ENCODE measurements at places on chromosomes 2 and 18.

DNA sequence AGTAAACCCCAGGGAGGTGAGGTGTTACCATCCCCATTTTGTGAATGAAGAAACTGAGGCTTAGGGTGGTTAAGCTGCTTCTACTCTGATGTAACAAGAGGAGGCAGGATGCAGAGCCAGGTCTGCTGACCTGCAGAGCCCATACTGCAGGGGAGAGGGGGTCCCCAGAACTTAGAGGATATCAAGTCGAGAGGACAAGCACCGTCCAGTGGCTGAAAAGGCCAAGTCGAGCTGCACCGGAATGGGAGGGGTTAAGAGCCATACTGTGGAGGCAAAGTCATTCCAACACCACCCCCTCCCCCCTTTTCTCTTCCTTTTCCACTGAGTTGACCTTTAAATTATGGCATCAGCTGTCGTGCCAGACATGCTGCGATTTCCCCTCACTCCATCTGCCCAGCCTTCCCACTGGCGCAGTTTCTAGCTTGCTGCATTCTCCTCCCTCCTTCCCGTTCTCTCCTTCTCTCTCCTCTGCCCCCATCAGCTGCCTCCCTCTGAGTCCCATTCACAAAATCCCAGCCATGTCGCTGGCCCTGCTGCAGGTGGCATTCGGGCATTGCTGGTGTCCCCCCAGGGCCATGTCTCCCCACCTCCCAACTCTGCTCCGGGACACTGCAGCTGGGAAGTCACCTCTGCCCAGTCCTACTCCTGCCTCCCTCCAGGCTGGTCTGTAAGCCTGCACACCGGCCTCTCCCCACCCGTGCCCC lies 346.9 kb downstream of the DYSF start:
- DNase-seq = no peak

DNA sequence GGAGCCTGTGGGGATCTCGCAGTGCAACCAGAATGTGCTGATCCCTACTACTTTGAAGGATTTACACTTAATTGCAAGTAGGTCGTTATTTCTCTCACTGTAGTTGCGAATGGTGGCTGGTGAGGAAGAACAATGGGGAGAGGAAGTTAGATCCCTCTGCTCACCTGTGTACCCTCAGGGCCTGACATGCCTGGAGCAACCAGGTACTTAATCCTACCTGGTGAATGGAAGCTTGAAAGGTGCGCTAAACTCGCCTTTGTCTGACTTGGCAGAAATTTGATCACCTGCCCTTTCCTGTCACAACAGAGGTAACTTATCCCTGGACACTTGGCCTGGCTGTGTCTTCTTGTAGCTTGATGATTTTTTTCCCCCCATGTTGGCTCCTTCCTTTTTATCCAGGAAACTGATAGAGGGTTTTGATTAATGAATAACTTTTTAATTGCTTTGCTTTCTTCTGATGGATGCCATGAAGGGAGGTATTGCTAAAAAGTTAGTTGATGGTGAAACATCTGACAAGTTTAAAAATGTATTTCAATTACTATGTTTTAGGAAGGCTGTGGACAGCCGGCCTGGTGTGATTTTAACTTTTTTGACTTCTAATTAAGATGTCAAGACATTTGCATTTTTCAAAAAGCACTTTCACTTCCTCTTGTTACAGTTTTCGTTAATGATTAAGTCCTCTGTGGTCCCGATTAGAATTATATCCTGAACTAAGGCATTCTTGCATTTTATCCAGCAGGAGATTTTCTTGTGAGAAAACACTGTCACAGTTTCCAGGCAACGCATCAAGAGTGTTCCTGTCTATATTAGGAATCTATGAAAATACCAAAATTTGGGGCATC lies 9.2 kb downstream of the SGPP2 start:
- no peak for DNase-seq

DNA sequence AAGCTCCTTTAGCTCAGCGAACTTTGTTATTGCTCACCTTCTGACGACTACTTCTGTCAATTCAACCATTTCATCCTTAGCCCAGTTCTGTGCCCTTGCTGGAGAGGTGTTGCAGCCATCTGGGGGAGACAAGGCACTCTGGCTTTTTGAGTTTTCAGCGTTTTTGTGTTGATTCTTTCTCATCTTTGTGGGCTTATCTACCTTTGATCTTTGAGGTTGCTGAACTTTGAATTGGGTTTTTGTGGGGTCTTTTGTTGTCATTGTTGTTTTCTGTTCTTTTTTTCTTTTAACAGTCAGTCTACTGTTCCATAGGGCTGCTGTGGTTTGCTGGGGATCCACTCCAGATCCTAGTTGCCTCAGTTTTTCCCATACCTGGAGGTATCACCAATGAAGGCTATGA lies 57.3 kb downstream of the GTF3C3 start:
- DNase-seq = no peak

GRCh38 chr2:66455490-66455889 lies 20.6 kb downstream of the MEIS1 start:
- DNase-seq = no peak

DNA sequence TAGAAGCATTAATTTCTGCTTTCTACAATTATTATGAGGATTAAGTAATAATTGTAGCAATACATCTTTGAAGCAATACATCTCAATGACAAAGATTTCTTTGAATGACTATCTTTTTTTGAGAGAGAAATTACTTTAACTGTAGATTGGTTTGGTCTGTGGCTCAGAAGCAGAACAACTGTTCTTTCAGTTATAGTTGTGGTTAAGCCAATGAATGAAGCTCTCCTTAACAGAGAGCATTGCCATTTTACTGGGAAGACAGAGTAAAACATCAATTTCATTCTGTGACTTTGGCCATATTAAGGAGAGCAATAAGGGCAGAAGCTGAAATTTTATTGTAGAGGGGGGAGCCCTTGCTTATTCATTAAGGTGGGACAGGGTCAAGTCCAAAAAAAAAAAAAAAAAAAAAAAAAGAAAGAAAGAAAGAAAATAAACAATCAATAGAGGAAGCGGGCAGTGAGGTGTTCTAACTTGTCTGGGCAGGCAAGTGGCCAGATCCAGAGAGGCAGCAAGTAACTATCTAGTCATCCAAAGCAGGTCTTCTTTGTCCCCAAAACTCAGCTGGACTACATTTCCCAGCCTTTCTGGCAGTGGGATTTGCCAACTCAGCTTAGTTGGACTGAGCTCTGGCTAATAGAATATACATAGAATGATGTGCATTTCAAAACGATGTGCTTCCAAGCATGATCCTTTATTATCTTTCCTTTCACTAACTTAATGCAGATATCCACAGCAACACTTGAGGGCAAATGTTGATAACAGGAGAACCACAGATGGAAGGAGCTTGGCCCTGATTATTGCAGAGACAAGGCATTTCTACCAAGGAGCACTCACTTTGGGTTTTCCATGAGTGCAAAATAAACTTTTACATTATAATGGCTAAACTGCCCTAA lies 462.7 kb upstream of the CDH20 start:
- no peak for DNase-seq

DNA sequence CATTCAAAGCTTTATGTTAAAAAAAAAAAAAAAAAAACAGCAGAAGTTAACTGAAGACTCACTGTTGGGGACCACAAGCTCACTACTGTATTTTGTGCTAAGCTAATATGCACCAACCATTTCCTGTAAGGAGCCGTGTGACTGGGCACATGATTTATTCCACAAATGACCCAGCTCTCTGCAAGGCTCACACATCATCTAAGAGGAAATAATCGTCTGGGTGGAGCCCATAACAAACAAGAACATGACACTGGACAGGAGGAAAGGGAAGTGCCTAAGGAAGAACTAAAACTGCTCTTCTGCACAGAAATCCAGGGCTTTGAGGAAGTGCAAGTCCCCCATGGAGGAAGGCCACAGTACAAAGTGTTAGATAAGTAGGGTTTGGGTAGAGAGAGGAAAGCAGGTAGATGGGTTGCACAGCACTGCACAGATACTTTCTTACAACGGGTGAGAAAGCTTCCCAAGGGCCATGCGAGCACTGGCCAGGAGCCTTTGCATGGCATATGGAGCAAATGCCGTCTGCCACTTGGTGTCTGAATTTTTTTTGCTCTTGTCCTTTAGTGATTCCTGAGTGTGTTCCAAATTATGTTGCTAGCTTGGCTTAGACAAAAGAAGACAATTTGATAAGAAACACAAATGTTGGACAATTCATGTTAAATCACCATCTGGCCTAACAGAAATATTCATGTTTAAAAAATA lies 24.4 kb downstream of the NFE2L2 start:
- DNase-seq = peak; percentile 44

- DNase-seq = no peak
Observed at GRCh38 chr2:174334781-174335251, at the start of gene SP9. Gene SP9 (plus strand): TSS chr2:174334954. CDS start chr2:174335093, 139 bp downstream.

- no peak for DNase-seq
Observed at GRCh38 chr18:13003466-13003896, 12.3 kb downstream of the CEP192 start.

GRCh38 chr18:58953627-58954026 lies 89.0 kb downstream of the ZNF532 start:
- no peak for DNase-seq

- DNase-seq = no peak
Observed at GRCh38 chr2:113850687-113851086, 39.2 kb upstream of the ACTR3 start.

DNA sequence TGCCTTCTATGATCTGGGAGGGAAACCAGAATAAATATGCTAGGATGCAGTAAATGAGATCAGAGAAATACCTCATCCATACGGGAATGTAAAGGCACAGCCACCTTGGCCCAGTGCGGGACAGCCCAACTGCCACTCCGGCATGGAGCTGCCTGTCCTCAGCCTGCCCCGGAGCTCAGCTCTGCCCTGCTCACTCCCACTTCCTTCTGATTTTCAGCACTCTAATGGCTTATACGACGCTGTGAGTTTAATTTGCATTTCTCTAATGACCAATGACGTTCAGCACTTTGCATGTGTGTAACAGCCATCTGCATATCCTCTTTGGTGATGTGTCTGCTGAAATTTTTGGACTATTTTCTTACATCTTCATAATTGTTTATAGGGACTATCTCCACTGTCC lies 172.5 kb upstream of the RAB6C start:
- DNase-seq = no peak

DNA sequence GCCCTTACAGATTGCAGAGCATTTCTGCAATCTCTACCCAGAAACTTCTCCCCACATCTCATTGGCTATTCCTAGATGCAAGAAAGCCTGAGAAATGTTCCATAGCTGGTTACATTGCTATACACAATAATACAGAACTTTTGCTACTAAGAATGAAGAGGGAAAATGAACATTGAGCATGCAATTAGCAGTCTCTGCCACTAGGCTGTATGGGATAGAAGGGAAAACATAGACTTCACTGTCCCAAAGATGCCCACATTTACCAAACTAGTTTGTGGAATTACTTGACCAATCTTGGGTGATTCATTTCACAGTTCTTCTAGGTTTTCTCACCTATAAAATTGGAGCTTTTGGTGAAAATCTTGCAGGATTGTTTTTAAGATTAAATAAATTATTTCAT lies 265.7 kb upstream of the NT5C1B start:
- DNase-seq = no peak

GRCh38 chr2:11683476-11683875 lies 13.5 kb upstream of the NTSR2 start:
- DNase-seq = no peak

- no peak for DNase-seq
Observed at GRCh38 chr2:85019121-85019520, 48.2 kb downstream of the KCMF1 start.

- DNase-seq = no peak
Observed at GRCh38 chr18:31192086-31192776, 29.6 kb upstream of the DSC1 start.

GRCh38 chr18:63613420-63613819 lies 26.3 kb downstream of the SERPINB13 start:
- no peak for DNase-seq

DNA sequence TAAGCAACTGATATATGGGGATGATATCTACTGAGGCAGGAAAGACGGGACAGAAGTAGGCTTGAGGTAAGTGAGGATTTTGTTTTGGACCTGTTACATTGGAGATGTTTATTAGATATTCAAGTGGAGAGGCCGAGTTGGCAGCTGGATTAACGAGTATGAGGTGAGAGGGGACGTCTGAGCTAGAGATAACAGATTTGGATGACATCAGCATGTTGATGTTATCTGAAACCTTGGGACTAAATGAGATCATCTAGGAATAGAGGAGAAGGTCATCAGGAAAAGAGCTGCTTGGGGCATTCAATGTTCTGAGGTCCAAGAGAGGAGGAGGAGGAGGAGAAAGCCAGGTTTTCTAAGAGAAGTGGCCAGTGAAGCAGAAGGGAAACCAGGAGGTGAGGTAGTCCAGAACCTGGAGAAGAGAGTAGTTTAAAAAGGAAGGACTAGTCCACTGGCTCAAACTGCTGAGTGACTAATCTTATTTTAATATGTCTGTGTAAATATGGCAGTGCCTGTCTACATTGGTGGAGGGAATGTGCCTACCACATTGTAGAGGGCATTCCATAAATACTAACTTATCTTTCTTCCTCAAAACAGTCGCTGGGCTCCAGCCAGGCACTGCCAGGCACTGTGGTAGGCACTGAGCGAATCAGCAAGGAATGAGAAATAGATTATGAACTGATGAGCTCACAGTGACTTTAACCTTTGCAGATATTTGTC lies 488.3 kb downstream of the DLGAP1 start:
- DNase-seq = no peak

- no peak for DNase-seq
Observed at GRCh38 chr2:240322231-240322955, 113.1 kb upstream of the GPC1 start.

- no peak for DNase-seq
Observed at GRCh38 chr2:154143105-154143504, 271.4 kb downstream of the GALNT13 start.

GRCh38 chr2:74072565-74072964 lies 75.1 kb downstream of the BOLA3 start:
- no peak for DNase-seq

GRCh38 chr2:86617738-86618137 lies 5.9 kb downstream of the RNF103 start:
- DNase-seq = no peak

GRCh38 chr2:58973811-58974281 lies 732.7 kb upstream of the FANCL start:
- DNase-seq = no peak

DNA sequence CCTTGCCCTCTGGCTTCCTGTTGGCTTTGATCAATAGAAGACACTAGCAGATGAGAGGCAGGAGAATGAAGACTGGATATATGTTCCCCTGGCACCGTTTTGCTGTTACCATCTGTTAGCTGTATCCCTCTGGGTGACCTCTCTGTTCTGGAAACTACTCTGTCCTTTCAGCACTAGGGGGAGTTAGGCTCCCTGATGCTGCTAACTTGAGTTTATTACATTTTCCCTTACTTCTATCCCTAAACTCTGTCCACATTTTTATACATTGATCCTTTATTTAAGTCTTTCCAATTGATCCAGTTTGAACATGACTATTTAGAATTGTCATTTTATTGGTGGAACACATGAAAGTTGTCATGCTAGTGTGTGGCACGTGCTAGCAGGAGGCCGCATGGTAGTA lies 1014.3 kb upstream of the CDH2 start:
- no peak for DNase-seq

DNA sequence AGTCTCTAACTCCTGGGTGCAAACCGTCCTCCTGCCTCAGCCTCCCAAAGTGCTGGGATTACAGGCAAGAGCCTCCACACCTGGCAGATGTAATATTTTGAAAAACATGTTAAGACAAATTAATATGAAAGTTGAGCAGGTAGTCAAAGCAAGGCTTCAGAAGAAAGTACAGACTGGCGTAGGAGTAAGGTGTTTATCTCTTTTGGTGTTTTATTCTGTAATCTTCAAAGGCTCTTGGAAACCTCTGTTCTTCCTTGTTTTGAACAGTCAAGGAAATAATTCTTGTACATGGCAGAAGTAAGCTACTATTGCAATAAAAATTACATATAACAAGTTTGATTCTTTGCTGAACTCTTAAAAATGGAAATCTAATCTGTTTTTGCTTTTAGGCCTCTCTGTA lies 5.3 kb downstream of the RNF138 start:
- DNase-seq = no peak

All from KG1 (cell line).